Large intestine (tissue), 12 donors: ENCODE measurements at places on chromosomes 13 and 19. TPM values are rescaled to one million over a fixed set of nuclear protein-coding genes. Genes with fewer than 3 reads are reported as not detected.

Gene FBXO46
- 13.9 TPM for polyA plus RNA-seq

Gene RFPL4A
- polyA plus RNA-seq: 0.15 TPM

Gene CACNG7
- 1.4 TPM for polyA plus RNA-seq

Gene ZNF724
- polyA plus RNA-seq: 2.9 TPM

Gene ZBTB32
- polyA plus RNA-seq: 0.51 TPM

Gene ANGPTL8
- 0.55 TPM for polyA plus RNA-seq

Gene TMEM255B
- 5.1 TPM for polyA plus RNA-seq

Gene LILRB4
- 2.2 TPM for polyA plus RNA-seq

Gene DHDH
- polyA plus RNA-seq: 5.2 TPM

Gene DAND5
- polyA plus RNA-seq: 0.06 TPM

Gene SLC10A2
- 0.70 TPM for polyA plus RNA-seq

Gene RAB20
- 23.9 TPM for polyA plus RNA-seq

Gene PABPC3
- 0.51 TPM for polyA plus RNA-seq

Gene GPR4
- 0.66 TPM for polyA plus RNA-seq

Gene NAPA
- 87.9 TPM for polyA plus RNA-seq

Gene ZNF761
- 15.6 TPM for polyA plus RNA-seq

Gene LHB
- polyA plus RNA-seq: not detected

Gene SHC2
- polyA plus RNA-seq: 48.2 TPM

Gene TINCR
- 0.58 TPM for polyA plus RNA-seq

Gene KLK8
- polyA plus RNA-seq: 0.79 TPM

Gene NLRP4
- not detected for polyA plus RNA-seq

Gene PLVAP
- polyA plus RNA-seq: 35.6 TPM

Gene CEACAM19
- polyA plus RNA-seq: 59.5 TPM

Gene OR7C1
- 0.03 TPM for polyA plus RNA-seq

Gene UBL5
- 282 TPM for polyA plus RNA-seq

Gene SBK3
- polyA plus RNA-seq: 0.15 TPM

Gene WDR18
- polyA plus RNA-seq: 33.7 TPM

Gene CPAMD8
- polyA plus RNA-seq: 7.8 TPM

Gene FFAR3
- 0.79 TPM for polyA plus RNA-seq

Gene ZNF223
- polyA plus RNA-seq: 16.9 TPM

Gene CFAP97D2
- 0.06 TPM for polyA plus RNA-seq

Gene TRPC4
- 1.3 TPM for polyA plus RNA-seq

Gene ATXN8OS
- 0.12 TPM for polyA plus RNA-seq

Gene AMH
- 4.6 TPM for polyA plus RNA-seq

Gene ZNF177
- polyA plus RNA-seq: 2.9 TPM

Gene KRTDAP
- 0.40 TPM for polyA plus RNA-seq

Gene PPP1R12C
- polyA plus RNA-seq: 94.4 TPM

Gene LATS2
- polyA plus RNA-seq: 7.4 TPM

Gene LTBP4
- 223 TPM for polyA plus RNA-seq

Gene SIGLEC14
- 1.4 TPM for polyA plus RNA-seq

Gene ATP13A1
- 54.1 TPM for polyA plus RNA-seq

Gene GGN
- 4.4 TPM for polyA plus RNA-seq

Gene ZNF99
- polyA plus RNA-seq: 0.12 TPM

Gene LMO7
- 149 TPM for polyA plus RNA-seq

Gene KLHL1
- 0.57 TPM for polyA plus RNA-seq

Gene MEDAG
- 6.6 TPM for polyA plus RNA-seq

Gene CYP2B6
- polyA plus RNA-seq: 5.3 TPM
